ENCODE measurements at places on chromosomes 2 and 18.

- DNase-seq, result no peak
Observed at GRCh38 chr2:28225473-28226080, 167.1 kb upstream of the FOSL2 start.

DNA sequence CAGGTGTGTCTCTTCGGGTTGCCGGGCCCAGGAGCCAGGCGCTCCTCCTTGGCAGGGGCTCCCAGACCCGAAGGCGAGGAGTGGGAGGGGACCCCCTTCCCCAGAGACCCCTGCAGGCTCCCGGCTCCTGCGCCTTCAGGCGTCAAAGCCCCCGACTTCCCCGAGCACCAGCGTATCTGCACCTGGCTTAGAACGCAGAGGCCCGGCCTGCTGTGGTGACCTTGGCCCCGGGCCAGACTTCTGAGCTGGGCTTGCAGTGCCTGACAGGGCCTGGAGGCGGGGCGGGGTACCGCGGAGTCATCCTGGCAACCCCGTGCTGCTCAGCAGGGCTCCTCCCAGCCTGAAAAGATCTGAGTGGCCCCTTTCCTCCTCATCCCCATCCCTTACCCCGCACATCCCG is 27.0 kb downstream of the SKA1 start:
- DNase-seq, result no peak

GRCh38 chr2:139389391-139389790 is 609.2 kb upstream of the NXPH2 start:
- DNase-seq, result no peak

GRCh38 chr2:43459446-43460173 is 136.2 kb downstream of the THADA start:
- DNase-seq, result no peak

DNA sequence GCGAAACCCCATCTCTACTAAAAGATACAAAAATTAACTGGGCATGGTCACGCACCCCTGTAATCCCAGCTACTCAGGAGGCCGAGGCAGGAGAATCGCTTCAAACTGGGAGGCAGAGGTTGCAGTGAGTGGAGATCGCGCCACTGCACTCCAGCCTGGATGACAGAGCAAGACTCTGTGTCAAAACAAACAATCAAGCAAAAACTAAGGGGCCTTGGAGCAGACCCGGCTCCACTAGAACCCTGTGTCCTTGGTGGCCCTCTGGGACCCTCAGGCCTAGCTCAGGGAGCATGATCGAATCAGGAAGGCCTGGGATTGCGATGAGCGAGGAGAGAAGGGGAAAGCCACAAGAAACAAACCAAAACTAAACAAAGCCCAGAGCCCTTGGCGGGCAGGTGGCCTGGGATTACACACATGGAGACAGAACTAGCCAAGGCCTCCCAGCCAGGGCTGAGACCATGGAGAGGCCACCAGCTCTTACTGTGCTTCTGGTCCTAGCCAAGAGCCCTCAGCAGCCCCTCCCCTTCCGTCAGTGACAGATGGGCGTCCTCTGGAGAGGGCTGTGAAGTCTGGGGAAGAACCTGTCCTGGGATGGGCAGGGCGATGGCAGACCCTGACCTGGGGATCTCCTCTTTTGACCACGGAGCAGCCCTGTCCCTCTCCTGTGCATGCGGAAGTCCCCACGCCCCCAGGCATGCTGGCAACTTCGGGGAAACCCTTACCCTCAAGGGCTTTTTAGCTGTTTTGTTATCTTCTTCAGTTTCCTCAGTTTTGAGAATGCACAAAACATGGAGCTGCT is 27.4 kb upstream of the CATIP start:
- no peak for DNase-seq

GRCh38 chr2:60515721-60516226 is 37.7 kb downstream of the BCL11A start:
- DNase-seq, result no peak

DNA sequence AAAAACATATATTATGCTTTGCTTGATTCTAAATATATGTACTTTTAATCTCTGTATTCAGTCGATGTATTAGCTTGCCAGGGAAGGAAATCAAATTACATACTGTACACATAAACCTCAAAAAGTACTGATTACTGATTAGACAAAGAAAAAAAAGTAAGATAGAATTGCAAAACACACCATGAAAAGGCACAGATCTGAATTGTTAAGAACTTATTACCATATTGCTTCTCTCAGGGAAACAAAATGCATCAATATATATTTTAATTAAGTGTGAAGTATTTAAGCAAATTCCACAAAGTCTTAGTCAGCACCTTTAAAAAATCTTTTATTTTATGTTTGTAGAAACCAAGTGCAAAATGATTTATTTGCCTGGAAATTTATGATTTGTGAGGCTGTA is 309.3 kb downstream of the RNF144A start:
- DNase-seq, result no peak
